ENCODE measurements at places on chromosomes 7 and 10.
A peak's percentile ranks its signal among the peaks of the same experiment; 100 is the strongest.

DNA sequence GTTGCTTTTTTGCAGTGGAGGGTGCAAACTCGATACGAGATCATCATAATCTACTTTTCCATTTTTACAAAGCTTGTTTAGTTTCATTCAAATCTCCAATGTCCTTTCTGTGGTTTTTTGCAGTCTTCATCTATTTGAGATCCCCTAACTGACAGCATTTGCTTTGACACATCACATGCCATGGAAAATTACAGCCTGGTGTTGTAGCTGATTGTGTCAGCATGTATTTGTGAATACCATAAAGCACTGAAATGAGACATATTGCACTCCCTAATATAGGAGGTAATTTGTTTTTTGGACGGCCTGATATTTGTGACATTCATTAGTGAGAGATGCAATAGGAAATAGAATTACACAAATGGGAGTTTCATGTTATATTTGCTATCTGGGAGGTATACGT lies 620.8 kb downstream of the KCNMA1 start:
- DNase-seq: no peak

GRCh38 chr10:96673318-96674099 lies 46.8 kb downstream of the PIK3AP1 start:
- DNase-seq: no peak

DNA sequence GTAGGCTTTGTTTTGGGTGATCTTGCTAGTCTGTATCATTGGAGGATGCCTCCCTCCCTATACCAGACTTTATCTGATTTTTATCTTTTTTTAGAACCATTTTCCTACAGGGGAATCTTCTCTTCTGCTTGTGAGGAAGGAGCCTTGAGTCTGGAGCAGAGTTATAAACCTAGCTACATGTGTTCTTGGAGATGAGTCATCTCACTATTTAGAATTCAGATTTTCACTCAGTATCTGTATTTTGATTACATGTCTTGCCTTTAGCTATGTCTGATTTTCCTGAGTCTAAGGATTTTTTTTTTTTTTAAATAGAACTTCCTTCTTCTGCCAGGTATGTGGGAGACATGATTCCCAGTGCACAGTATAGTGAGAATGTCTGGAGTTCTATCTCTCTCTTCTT lies 211.6 kb upstream of the MBL2 start:
- no peak for DNase-seq

DNA sequence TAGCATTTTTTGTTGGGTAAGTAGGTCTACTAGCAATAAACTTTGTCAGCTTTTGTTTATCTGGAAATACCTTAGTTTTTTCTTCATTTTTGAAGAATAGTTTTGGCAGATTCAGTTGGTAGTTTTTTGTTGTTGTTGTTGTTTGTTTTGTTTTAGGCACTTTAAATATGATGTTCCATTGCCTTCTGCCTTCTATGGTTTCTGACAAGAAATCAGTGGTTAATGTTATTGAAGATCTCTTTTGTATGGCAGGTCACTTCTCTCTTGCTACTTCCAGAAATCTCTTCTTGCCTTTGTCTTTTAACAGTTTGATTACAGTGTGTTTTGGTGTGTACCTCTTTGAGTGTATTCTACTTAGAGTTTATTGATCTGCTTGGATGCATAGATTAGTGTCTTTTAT lies 41.8 kb upstream of the ZNF365 start:
- DNase-seq: no peak

DNA sequence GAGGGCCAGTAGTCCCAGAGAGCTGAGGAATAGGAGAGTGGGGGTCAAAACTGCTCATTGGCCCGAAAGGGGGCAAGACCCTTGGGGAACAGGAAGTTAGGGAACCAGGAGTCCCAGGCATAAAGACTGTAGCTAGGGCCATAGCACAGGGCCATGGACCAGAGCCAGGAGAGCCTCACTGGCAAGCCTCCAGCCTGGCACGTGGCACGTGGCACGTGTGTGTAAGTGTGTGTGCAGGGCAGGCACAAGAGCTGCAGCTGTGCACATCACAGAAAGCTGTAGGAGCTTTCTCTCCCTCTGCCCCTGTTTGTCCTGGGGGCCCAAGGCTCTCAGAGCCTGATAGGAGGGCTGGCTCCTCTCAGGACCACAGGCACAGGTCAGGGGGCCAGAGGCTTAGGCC lies 47.8 kb upstream of the SLF2 start:
- no peak for DNase-seq

DNA sequence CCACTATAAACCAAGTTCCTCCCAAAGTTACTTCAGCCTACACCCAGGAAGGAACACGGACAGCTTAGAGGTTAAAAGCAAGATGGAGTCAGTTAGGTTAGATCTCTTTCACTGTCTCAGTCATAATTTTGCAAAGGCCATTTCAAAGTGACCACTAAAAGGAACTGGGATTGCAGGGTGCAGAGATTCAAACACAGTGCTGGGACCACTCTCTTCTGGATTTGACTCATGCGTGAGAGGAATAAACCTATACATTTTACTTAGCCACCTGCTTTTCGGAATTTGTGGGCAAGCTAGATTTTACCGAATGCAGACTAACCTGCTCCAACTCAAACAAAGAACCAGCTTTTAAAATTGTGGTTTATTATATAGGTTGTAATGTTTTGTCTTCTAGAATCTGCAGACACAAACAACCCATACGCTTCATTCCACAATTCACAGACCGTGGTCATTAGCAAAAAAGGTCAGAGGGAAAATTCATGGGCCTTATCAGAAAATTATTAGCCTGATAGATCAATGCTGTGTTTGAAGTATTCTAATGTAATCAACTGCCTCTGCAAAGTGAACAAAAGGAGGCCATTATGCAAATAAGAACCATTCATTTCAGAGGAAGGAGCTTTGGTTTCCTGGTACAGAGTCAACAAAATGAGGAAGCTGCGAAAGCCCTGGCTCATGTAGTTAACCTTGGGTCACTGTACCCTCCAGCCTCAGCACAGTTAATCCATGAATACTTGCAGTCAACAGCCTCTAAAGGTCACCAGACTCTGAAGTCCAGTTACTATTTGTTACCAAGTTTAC lies 342.7 kb upstream of the KLF6 start:
- DNase-seq: no peak

GRCh38 chr7:52925332-52925731 lies 110.1 kb upstream of the POM121L12 start:
- no peak for DNase-seq

- DNase-seq: peak; percentile 82
Measured at GRCh38 chr10:128069351-128070051, 56.7 kb downstream of the MKI67 start.

DNA sequence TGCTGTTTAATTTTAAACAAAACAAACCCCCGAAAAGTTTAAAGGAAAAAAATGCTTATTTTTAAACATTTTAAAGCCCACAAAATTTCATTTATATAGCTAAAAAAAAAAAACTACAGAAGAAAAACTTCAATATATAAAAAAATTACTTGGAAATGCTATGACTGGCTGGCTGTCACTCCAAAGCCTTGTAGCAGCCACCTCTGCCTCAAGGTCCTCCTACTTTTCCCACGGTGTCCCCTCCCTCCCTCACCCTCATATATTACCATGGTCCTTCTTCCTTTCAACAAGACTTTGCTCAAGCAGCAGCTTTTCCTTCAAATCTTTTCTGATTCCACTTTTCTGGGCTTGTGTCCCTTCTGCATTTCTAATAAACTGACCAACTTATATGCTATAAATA lies 122.0 kb downstream of the TPK1 start:
- DNase-seq: no peak

DNA sequence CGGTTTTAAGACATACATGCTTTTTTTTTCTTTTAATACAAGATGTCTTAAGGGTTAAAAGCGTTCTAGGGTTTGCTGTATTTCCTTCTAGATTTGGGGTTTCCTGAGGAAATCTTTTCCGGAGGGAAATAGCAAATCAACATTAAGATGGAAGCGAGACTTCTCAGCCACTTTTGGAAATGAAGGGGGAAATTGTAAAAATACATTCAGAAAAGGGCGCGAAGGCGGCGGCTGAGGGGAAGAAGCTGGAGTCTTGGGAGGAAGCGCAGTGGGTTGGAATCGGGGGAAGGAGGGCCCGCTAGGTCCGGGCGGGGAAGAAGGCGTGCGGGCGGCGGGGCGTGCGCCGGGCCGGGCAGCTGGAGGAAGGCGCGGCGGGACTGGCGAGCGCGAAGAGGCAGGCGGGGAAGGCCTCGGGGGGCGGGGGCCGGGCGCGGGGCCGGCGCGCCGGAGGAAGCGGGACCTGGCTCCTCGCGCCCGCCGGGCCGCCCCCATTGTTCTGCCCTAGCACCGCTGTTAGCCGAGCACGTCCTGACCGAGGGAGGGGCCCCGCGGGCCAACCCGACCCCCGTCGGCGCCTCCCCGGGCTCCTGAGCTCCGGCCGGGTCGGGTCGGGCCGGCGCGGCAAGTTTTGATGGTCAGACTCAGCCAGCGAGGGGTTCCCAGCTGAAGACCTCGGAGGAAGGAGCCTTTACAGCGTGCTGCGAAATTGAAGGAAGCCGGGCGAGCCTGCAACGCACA lies 1.5 kb upstream of the SKIDA1 start:
- DNase-seq: peak; percentile 44

GRCh38 chr7:37732253-37732652 lies 48.7 kb downstream of the GPR141 start:
- DNase-seq: no peak

GRCh38 chr10:5355594-5356301 lies 9.0 kb upstream of the UCN3 start:
- DNase-seq: no peak

- no peak for DNase-seq
Measured at GRCh38 chr7:142805350-142806021, 34.7 kb downstream of the PRSS2 start.

- DNase-seq: no peak
Measured at GRCh38 chr10:47438857-47439474, 44.9 kb downstream of the ANXA8 start.

DNA sequence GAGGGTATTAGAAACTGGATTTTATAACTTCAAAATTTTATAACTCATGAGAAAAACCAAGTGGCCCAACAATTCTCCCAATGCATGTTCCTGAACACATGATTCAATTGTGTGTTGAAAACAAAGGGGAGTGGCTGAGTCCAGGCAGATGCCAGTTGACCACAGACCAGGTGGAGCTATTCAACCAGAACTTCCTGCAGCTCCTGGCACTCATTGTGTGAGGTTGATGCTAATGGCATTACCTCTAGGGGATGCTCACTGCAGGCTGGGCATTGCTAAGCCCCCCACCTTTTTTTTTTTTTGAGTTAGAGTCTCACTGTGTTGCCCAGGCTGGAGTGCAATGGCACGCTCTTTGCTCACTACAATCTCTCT lies 20.3 kb downstream of the MYOF start:
- no peak for DNase-seq
